ENCODE measurements at places on chromosomes 3 and 15.

GRCh38 chr3:150588027-150588830 lies 14.9 kb upstream of the SELENOT start:
- no peak for DNase-seq

DNA sequence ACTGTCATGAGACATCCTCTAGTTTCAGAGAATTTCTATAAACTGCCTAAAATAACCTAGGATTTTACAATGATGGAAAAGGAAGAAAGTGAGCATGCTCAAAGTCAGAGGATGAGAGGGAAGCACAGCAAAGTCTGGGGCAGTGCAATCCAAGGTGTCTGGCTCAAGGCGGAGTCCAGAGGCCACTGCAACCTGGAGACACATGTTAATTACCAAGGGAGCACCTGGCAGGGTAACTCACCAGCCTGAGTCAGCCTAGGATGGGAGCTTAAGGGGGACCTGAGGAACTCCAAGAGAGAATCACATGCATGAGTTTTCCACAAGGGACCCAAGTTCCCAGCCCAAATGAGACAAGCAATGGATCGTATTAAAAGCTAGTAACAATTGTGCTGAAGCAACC lies 49.8 kb downstream of the PLD1 start:
- no peak for DNase-seq

DNA sequence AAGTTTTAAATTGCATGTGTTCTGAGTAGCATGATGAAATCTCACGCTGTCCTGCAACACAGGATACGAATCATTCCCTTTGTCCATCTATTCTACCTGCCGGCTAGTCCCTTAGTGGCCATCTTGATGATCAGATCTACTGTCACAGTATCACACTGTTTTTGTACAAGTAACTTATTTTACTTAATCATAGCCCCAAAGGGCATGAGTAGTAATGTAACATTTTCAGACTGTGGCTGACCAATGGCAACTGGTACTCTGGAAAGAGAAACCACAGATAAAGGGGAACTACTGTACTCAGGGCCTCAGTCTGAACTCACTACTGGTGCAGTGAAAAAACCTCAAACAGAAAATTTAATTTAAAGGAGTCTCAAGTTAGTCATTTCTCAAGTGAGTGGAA lies 127.3 kb upstream of the MRPL3 start:
- no peak for DNase-seq

DNA sequence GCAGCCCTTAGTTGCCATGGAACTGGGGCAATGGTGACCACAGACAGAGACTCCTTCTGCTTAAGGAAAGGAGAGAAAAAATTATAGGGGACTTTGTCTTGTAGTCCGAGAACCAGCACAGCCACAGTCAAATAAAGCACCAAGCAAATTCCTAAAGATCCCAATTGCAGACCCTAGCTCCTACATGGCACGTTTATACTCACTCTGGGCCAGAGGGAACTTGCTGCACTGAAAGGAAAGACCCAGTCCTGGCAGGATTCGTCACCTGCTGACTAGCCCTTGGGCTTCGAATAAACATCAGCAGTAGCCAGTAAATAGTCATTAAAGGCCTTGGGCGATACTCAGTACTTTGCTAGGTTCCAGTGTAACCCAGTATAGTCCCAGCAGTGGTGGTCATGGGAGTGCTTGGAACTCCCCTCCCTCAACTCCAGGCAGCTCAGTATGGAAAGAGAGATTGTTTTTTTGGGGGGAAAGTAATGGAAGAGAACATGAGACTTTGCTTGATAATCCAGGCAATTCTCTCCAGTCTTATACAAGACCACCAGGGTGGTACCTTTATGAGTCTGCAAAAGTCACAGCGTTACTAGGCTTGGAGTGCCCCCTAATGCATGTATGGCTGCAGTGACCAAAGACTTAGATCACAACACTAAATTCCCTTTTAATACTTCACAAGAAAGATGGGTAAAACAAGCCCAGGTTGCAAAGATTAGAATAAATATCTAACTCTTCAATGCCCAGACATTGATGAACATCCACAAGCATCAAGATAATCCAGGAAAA lies 66.4 kb upstream of the AGTR1 start:
- DNase-seq, result no peak

GRCh38 chr3:112302881-112303763 lies 9.1 kb upstream of the SLC9C1 start:
- DNase-seq, result no peak

DNA sequence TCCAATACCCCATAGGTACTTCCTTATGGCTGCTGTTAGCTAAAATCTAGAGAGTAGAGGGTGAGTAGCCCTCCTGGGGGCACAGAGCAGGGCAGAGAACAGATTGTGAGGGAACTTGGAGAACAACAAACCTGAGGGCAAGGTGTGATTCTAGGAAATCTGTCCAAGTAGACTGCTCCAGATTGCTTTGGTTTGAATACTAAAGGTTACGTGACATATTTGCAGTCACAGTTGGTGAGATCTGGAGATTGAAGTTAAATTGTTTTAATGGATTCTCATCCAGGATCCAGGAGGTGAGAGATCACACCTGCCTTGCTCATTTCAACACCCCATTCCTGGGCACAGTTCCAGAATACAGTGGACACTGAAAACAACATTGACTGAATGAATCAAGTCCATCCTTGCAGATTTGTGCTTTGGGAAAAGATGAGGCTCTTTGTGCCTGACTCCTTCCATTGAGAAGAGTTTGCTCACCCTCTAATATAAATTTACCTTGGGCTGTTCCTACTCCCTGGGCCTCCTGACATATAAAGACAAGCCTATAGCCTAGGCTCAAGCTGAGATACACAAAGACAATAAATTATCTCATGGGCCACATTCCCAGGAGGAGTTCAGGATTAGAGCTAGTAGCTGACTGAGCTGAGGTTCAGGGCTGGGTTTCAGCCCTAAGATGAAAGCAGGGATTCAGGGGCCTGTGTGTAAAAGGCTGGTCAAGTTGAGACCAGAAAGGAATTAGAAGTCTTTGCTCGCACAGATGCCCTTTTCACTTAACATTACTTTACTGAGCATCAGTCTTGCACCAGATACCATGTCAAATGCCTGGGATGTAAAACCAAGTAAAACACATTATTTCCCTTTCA lies 400.9 kb upstream of the MCTP2 start:
- no peak for DNase-seq

- no peak for DNase-seq
Observed at GRCh38 chr3:122365073-122365472, 18.0 kb downstream of the MIX23 start.

GRCh38 chr15:27958911-27959578 lies 140.1 kb downstream of the OCA2 start:
- no peak for DNase-seq

DNA sequence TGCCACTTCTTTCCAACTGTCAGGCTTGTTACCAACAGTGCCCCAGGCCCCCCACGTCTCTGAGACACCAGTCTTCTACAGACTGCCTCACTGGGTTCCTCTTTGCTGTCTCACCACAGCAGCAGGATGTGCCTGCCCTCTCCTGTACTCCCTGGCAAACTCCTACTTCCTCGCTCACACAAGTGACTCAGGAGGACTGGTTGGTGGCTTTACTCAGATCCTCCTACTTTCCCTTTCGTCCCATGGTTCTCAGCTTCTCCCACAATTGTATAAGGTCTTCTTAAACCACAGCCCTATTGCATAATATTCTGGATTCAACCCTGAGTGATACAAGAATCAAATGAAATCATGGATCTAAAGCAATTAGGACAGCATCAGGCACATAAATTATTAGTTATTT lies 246.6 kb upstream of the PROK2 start:
- no peak for DNase-seq

GRCh38 chr3:189513281-189514117 lies 117.7 kb upstream of the TP63 start:
- DNase-seq, result no peak

- DNase-seq, result no peak
Observed at GRCh38 chr3:17021614-17022013, 136.9 kb downstream of the PLCL2 start.

DNA sequence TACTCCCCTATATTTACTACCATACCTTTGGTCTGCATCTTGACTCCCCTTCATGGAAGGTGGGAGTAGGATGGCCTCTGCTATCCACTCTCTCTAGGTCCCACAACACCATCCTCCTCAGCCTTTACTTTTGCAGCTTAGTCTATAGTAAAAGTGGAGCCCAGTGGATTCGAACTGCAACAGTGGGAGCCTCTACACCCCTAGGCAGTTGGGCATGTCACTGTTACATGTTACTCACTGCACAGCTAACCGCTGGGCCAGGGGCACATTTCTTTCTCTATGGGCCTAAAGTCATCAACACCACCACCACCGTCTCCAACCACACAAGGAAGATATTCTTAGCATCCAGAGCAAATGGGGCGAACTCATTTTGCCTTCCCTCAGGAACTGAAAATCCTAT lies 62.9 kb downstream of the KLF13 start:
- DNase-seq, result no peak

GRCh38 chr3:195246581-195246995 lies 24.4 kb downstream of the XXYLT1 start:
- DNase-seq, result no peak

DNA sequence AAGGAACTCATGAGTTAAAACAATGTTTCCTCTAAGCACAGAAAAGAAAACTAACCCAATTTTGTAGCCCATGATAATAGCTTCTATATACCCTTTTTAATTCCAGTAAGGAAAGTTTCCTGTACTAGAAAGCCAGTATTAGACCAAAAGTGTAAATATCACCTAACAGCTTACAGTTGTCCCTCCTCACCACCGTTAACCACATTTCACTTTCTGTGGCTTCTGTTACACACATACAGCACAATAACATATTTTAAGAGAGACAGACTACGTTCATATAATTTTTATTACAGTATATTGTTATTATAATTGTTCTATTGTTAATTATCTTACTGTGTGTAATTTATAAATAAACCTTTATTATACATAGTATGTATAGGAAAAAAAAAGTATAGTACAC lies 74.1 kb downstream of the ZNF280D start:
- DNase-seq, result no peak

DNA sequence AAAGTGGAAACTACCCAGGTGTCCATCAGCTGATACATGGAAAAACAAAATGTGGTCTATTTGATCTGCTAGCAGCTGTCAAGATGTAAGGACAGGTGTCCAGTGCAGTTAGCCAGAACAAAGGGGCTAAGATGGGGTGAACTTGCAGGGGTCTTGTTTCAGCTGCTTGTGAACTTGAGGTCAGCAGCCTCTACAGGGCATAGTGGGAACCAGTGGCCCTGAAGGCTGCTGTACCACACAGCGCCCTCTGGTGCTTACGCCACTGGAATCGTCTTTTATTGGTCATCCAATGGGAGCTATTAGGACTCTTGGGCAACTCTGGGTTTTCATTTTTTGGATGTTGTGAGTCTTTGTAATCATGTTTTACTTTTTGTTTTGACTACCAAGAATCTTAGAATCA lies 62.2 kb upstream of the CTSH start:
- DNase-seq, result no peak

DNA sequence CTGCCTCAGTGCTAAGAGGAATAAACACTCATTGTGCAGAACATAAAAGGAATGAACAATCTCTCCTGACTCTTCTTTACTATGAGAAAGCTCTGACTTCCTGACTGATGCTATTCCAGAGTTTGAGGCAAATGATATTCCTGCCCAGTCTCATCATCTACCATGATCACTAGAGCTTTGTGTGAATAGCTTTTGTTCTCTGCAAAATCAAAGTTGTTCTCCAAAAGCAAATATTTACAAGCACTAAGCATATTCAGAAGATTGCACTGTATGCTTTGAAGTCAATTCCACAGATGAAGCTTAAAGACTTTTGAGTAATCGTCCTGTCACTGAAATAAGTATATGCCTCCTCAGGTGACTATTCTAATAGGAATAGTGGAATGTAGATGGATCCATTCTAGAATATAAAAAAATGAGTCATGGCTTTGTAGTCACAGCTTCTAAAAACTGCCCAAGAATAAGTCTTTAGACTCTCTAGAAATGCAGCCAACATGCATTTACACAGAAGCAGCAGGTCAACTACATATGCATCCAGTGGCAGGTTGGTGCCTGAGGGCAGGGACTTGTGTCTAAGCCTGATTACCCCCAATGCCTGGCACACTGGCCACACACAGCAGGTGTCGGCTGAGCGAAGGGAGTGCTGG lies 34.6 kb downstream of the TNFAIP8L3 start:
- DNase-seq, result no peak

DNA sequence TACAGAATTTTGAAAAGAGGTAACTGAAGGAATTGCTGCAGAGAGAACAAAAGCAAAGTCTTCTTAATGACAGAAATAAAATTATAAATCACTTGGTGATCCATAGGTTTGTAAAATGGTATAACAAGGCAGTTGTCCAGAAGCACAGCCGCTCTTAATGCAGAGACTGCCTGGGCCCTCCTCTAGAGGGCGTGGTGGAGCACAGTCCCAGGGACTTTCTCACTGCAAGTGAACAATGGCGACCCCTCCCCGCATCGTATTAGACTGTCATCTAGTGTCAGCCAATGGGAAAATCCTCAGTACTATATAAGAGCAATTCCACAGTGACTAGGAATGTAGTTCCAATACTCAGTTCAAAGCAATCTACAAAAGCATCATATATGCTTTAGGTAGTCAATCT lies 26.4 kb upstream of the ZBED2 start:
- no peak for DNase-seq

DNA sequence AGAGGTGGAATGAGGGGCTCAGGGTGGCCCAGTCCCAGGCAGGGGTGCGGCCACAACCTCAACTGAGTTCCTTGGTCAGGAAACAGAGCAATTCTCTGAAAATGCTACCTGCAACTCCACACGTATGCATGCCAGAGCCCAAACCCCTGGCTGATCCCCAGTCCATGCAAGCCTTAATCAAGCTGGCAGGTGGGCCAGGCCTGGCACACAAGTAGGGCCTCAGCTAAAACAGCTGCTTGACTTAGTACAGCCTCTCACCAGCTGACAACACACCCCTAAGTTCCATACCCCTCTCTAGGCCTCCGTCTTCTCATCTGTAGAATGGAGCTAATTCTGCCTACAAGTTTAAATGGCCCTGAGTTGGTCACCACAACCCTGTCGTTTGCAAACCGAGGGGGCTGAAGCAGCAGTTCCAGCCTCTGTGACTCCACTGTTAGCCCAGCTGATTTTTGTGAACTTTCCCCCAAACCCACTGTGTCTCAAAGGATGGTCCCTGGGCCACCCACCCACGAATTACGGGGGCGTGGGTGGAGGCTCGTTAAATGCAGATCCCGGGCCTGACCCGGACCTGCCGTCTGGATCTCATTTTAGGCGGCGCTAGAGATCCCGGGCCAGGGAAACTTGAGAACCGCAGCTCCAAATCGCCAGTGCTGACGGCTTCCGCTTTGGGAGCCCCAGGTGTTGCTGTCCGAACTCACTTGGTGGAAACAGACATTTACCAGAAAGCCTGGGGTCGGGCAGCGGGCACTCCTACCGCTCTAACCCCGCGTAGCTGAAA lies 927 bp downstream of the CHDH start:
- no peak for DNase-seq

- DNase-seq, result no peak
Observed at GRCh38 chr3:113194823-113195401, 16.4 kb upstream of the BOC start.

- no peak for DNase-seq
Observed at GRCh38 chr15:68512598-68512997, 66.2 kb upstream of the CORO2B start.

DNA sequence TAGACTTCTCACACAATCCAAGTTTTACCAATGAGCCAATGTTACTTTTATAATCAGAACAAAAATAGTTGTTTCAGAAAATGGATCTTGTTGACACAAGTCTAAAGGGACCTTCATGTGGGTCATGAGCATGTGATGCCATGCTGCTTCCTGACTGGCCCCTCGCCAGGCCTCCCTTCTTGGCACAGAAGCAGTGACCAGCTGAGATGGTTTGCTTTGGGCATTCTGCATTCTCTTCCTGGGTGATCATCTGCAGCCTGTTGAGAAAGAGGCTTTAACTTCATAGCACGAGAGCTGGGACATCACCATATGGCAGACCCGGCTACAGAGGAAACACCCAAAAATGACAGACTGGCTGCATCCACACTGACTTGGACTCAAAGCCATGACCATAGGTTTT lies 45.7 kb downstream of the TGM4 start:
- DNase-seq, result no peak
